ENCODE measurements at places on chromosomes 4 and X. TPM values are rescaled to one million over a fixed set of nuclear protein-coding genes. Genes with fewer than 3 reads are reported as not detected.
A peak's percentile ranks its signal among the peaks of the same experiment; 100 is the strongest.

DNA sequence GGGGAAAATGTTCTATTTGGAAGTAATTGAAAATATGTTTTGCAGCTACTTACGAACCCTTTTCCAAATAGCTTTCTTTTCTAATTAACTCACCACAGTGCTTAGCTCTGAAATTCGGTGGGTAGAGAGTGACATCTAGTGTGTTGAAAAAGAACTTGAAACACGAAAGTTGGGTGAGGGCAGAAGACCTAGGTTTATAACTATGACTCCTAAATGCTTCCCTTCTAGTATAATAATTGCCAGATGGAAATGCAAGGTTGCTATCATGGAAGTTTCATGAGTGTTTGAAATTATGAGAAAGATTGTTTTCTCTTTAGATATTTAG, 77.3 kb upstream of the NOCT start:
- DNase-seq: no peak

DNA sequence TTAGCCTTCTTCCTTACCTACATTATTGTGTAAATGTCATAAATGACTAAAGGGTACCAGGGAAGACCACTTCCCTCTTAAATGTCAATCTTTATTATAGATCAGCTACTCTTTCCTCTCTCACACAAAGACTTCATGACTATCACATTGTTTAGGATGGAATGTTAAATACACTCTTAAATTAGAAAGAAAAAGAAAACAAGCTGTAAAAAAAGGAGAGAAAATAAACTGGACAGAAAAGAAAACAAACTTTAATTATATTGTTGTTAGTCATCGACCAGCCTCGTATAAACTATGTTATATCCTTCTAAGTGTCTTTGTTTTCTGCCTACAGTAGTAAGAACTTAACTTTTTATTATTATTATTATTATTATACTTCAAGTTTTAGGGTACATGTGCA, 666.4 kb upstream of the NR3C2 start:
- no peak for DNase-seq

GRCh38 chr4:2368746-2369437, 49.6 kb downstream of the ZFYVE28 start:
- no peak for DNase-seq

GRCh38 chr4:109864134-109864533, 16.2 kb downstream of the LRIT3 start:
- no peak for DNase-seq

DNA sequence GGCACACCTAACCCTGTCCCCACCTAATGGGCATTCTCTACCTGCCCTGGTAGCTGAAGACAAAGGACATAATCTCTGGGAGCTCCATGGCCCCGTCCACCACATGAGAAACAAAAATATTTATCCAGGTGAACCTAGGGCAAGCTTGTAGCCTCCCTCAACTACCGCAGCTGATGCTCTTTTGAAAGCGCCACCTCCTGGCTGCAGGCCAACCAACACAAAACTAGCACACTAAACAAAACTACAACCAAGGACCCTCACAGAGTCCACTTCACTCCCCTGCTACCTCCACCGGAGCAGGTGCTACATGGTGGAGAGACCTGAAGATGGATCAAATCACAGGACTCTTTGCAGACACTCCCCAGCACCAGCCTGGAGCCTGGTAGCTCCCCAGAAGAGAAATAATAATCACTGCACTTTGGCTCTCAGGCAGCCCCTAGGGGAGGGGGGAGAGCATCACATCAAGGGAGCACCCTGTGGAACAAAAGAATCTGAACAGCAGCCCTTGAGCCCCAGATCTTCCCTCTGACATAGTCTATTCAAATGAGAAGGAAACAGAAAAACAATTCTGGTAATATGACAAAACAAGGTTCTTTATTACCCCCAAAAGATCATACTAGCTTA, 111.3 kb upstream of the ATP8A1 start:
- DNase-seq: no peak

DNA sequence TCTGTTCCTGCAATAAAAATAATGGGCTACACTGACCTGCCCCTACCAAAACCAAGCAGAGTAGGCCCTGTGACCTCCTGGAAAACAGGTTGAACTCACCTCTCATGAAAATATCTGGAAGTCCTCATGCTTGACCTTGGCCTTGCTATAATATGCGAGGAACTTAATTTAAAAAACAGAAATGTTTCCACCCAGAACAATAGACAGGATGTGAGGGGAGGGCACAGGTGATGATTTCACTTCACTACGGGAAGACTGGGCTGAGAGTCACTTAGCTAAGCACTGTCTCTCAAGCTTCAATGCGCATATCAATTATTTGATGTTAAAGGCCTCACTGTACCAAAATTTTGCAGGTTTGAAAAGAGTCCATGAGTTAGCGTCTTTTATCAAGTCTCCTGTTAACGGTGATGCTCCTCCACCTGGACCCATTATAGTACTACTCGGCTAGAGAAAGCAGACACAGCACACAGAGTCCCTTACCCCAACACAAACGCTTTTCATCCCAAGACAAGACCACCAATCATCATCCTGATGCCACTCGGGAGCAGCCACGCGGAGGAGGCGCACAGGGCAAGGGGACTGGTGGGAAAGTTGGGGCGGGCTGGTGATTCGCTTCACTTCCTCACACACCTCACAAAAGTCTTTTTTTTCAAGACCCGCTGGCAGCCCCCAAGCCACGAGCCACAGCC, 25.9 kb downstream of the ZNF721 start:
- DNase-seq: no peak

- no peak for DNase-seq
Observed at GRCh38 chr4:61440321-61440720, 240.2 kb downstream of the ADGRL3 start.

- no peak for DNase-seq
Observed at GRCh38 chr4:101806914-101807313, 16.4 kb downstream of the BANK1 start.

NKAP gene
- 6.1 TPM for total RNA-seq

PGAM4 gene
- not detected for total RNA-seq

GRCh38 chrX:15165832-15166231, 104.1 kb downstream of the ASB9 start:
- no peak for DNase-seq

CXorf49 gene
- total RNA-seq: not detected

GRCh38 chr4:14984448-14984847, 17.8 kb upstream of the CPEB2 start:
- DNase-seq: no peak

- no peak for DNase-seq
Observed at GRCh38 chr4:101356928-101357327, 9.6 kb upstream of the PPP3CA start.

DNA sequence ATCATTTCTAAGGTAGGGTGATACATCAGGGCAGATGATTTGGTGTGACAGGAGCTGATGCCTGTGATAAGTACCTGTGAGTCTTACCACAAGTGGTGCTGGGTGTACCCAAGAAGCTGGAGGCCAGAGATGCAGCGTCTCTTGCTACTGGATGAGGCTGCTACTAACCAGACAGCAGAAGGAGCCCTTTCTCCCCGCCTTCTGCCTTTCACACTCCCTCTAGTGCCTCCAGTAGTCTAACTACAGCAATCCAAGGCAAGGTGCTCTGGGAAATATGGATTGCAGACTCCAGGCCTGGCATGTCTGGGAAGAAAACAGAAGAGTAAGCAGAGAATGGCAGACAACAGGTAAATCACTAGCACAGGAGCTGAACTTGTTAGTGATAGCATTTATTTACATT, 470.8 kb downstream of the NKX6-1 start:
- DNase-seq: no peak

DKC1 gene
- total RNA-seq: 24.2 TPM

GRCh38 chrX:107565931-107566603, 62.2 kb upstream of the PRPS1 start:
- DNase-seq: no peak

- DNase-seq: no peak
Observed at GRCh38 chr4:71188156-71188640, 150.6 kb upstream of the SLC4A4 start.

GRCh38 chr4:130336585-130337217, 1240.7 kb downstream of the C4orf33 start:
- DNase-seq: no peak

RASGEF1B gene
- total RNA-seq: 2.9 TPM

- no peak for DNase-seq
Observed at GRCh38 chr4:78694457-78694787, 81.7 kb upstream of the BMP2K start.

KLKB1 gene
- 0.23 TPM for total RNA-seq

AIFM1 gene
- 165 TPM for total RNA-seq

- no peak for DNase-seq
Observed at GRCh38 chr4:10781805-10782204, 97.2 kb upstream of the CLNK start.

DNA sequence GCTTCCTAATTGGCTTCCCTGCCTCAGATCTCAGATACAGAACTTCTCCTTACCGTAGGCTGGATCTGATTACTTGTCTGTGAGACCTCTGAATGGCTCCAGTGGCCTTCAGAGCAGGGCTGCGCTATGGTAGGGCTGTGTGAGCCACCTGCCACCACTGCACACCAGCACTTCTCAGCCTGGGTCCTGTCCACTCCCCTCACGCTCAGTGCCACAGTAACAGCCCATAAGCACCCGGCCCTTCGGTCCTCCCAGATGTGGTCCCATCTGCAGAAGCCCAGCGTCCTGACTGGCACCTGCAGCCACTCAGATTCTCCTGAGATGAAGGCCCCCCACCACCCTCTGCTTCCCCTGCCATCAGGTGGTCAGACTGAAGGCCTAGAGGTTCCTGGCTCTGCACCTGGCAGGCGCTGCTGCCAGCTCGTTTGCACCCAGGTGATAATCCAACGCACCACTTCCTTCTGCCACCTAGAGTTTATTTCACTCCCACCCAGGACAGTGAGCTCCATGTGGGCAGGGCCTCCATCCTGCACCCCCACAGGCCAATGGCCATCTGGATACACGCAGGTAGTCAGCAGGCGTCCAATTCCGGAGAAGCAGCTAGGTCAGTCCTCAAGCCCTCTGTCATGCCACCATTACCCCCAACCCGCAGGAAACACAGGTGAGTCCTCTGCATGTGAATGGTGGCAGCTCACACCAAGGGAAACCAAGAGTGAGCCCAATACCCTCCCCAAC, 5.4 kb downstream of the WDR1 start:
- no peak for DNase-seq

- peak; percentile 11 for DNase-seq
Observed at GRCh38 chrX:125757794-125758564, 408.1 kb downstream of the DCAF12L2 start.

- DNase-seq: no peak
Observed at GRCh38 chr4:174592256-174592984, 70.1 kb upstream of the HPGD start.

DNA sequence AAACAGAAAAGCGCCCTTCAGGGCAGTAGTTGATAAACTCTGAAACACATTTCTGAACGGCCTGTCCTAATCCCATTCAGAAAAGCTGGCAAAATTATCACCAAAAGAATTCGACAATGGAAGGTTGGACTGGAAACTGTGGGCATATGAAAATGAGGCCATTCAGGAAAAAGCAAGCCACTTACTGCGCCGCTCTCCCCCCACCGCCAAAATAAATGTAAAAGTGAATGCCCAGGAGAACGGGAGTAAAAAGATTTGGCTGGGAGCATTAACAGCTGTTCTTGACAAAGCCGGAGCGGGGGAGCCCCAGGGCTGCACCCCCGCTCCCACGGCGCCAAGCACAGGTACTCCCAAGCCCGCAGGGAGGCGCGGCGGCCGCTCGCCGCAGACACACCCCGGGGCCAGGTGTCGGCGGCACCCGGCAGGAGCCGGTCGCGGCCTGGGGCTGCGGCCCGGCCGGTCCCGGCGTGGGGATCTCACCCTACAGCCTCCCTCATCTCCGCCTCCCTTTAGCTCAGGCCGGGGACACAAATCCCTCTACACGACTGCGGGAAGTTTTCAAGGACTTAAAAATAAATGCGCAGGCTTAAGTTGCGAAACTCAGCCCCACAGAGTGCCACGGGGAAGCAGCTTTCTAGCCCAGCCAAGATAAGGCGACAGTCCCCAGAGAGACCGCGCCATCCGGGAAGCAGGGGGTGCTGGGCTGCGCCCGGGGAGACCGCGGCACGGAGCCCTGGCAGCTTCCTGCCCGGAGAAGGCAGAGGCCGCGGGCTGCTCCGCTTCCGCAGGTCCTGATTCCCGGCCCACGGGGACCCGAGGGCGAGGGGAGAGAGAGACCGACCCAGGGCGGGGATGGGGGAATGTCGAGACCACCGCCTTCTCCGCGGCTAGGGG, 593 bp downstream of the SH3RF1 start:
- peak; percentile 78 for DNase-seq

DNA sequence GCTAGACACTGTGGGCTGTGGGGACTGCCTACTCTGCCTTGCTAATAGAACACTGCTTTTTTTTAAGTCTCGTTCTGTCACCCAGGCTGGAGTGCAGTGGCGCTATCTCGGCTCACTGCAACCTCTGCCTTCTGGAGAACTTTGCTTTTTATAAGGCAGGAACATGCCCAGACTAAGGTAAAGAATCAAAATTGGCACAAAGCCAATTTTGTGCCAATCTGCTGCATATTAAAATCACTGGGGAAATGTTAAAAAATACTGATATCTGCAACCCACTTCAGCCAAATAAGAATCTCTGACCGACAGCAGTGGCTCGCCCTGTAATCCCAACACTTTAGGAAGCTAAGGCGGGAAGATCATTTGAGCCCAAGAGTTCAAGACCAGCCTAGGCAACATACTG, 36.5 kb upstream of the CEP135 start:
- no peak for DNase-seq

PCDH10 gene
- total RNA-seq: not detected

- no peak for DNase-seq
Observed at GRCh38 chr4:79232540-79232939, 93.3 kb downstream of the NAA11 start.

MAGEC1 gene
- total RNA-seq: not detected

- DNase-seq: no peak
Observed at GRCh38 chr4:4269856-4270255, 20.1 kb downstream of the LYAR start.

HSD17B13 gene
- 0.36 TPM for total RNA-seq

- DNase-seq: no peak
Observed at GRCh38 chr4:125393825-125394224, 79.1 kb downstream of the FAT4 start.

DNA sequence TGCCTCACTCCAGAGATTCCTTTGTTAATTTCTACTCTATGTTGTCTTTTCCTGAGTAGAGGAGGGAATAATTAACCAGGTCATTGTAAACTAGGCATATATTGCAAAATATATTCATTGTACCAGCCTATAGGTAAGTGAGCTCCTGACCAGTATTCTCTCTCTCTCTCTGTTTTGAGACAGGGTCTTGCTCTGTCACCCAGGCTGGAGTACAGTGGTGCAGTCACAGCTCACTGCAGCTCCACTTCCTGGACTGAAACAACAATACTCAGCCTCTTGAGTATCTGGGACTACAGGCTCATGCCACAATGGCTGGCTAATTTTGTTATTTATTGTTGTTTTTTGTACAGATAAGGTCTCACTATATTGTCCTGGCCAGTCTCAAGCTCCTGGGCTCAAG, 198.3 kb downstream of the ARAP2 start:
- DNase-seq: no peak

- peak; percentile 13 for DNase-seq
Observed at GRCh38 chrX:37603938-37604409, 32.5 kb downstream of the LANCL3 start.
